Effector CD4-positive, alpha-beta T cell (primary cell): ENCODE measurements at places on chromosomes 2 and 18.

- DNase-seq, result no peak
Observed at GRCh38 chr18:13290856-13291271, 72.3 kb downstream of the LDLRAD4 start.

GRCh38 chr2:55112229-55113031, 62.2 kb upstream of the RTN4 start:
- DNase-seq, result no peak

GRCh38 chr18:41940506-41941215, 14.4 kb upstream of the PIK3C3 start:
- DNase-seq, result no peak

DNA sequence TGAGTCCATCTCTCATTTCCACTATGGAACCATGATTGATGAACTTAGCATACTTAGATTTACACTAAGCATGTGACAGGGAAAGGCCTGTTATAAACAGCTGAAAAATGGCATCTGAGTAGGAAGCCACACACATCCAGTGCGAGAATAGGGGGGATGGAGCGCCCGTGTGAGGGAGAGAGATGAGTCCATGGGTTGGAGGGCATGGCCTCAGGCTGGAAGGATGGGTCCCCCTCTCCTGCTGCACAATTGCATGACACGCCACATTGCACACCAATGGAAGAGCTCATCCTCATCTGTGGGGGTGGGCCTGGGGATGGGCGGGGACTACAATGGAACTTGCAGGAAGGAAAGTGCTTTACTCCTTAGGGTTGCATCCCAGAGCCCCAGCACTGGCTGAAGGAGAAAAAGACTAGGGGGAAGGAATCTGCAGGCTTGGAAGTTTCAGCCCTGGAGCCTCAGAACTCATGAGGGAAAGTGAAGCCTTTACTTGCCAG, 46.4 kb upstream of the CXCR4 start:
- DNase-seq, result no peak

DNA sequence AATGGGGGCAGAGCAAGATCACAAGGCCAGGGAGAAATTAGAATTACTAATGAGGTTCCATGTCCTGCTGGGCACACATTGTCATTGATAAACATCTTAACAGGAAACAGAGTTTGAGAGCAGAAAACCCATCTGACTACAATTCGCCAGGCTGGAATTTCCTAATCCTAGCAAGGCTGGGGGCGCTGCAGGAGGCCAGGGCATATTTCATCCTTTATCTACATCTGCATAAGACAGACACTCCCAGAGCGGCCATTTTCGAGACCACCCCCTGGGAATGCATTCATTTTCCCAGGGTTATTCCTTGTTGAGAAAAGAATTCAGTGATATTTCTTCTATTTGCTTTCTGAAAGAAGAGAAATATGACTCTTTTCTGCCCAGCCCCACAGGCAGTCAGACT, 152.7 kb downstream of the SUCLG1 start:
- no peak for DNase-seq

DNA sequence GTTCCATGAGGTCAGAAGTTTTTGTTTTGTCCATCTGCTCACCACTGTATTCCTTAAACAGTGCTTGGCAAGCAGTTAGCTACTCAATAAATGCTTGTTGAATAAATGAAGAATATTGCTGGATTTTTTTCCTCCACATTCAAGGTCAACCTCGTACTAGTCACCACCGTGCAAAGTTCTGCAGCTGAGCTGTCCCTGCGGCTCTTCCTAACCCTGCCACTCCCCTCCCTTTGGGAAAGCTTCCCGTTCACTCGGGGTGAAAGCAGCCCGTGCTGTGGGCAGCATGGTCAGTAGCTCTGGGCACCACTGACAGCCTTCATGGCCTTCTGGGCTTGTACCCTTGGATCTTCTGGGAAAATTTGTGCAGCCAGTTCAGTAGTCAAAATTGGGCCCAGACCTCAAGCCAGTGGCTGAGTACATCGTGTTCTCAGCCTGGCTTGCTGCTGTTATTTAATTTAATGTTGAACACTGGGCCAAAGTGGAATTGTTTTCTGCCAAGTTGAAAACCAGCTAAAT, 469.3 kb upstream of the RAB12 start:
- DNase-seq, result no peak

GRCh38 chr18:63119647-63120046, 199.9 kb downstream of the BCL2 start:
- DNase-seq, result no peak

- no peak for DNase-seq
Observed at GRCh38 chr2:28689771-28690170, 61.9 kb upstream of the PPP1CB start.

DNA sequence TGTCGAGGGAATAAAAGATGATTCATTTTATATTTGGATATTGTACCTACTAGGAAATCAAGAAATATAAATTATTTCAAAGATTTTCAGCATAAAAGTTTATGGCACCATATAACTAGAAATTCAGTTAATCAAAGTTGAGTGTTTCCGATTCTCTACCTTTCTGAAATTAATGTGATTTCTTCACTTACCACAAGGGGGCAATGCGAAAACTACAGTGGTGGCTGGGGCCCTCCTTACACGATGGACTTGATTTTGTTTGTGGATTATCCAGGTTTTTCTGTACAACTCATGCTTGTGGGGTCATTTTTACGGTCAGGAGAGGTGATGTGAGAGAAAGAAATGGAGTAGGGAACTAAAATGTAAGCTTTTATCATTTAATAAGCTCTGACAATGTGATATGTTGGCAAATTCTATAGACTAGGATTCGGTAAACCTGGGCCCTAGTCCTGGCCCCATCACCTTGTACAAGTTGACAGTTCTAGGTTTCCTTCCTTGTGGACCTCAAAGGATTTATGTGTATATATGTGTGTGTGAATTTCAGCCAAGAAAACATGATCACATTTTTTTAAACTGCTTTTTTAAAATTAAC, 47.6 kb downstream of the G6PC2 start:
- no peak for DNase-seq

- no peak for DNase-seq
Observed at GRCh38 chr2:135863233-135863632, 13.0 kb downstream of the MCM6 start.

DNA sequence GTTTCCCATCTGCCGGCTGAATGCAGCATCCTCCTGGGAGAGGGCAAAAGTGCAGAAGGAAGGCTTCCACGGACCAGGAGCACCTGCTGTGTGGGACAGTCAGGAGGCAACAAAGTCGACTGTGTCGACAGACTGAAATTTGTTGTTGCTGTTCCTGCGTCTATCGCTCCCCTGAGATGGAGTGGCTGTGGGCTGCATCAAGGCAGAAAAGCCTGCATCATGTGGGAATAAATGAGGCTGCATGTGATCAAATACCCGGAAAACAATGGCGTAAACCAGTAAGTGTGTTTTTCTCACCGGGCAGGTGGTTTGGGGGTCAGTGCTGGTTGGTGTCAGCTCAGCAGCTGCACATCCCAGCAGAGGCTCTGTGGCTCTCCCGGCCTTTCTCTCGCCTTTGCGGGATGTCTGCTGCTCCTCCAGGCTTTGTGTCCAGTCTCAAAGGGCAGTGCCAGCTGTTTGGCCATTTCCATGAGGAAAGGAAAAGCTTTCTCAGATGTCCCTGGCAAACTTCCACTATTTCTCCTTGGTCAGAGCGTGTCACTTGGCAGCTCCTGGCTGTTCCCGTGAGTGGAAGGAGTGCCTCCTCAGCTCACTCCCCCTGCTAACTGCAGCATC, 262.4 kb downstream of the NDUFA10 start:
- no peak for DNase-seq

- DNase-seq, result no peak
Observed at GRCh38 chr18:56238576-56238975, 399.8 kb downstream of the TXNL1 start.

GRCh38 chr2:178256382-178257042, 62.2 kb downstream of the OSBPL6 start:
- no peak for DNase-seq

GRCh38 chr2:164705412-164706167, 84.3 kb upstream of the GRB14 start:
- DNase-seq, result no peak

GRCh38 chr2:176902454-176902853, 310.1 kb upstream of the HNRNPA3 start:
- no peak for DNase-seq

- peak; percentile 26 for DNase-seq
Observed at GRCh38 chr2:222424729-222425671, 657 bp downstream of the SGPP2 start.
